ENCODE measurements at places on chromosomes 7 and 10. TPM values are rescaled to one million over a fixed set of nuclear protein-coding genes. Genes with fewer than 3 reads are reported as not detected.
A peak's percentile ranks its signal among the peaks of the same experiment; 100 is the strongest.

GRCh38 chr7:73865738-73866445 is 4.9 kb downstream of the TMEM270 start:
- no peak for ATAC-seq
- H3K4me1 ChIP-seq = no peaks in the 10 kb centered on the region
- H3K27ac ChIP-seq = no peak overlapping the region

- no peak overlapping the region for H3K27ac ChIP-seq
- peaks cover 6% of the 10 kb centered on the region for H3K27me3 ChIP-seq
- no peaks in the 10 kb centered on the region for H3K36me3 ChIP-seq
- no peaks in the 10 kb centered on the region for H3K4me1 ChIP-seq
- ATAC-seq = no peak
These were observed 89.2 kb downstream of the CXCL12 start for GRCh38 chr10:44295644-44296241.

GRCh38 chr7:18125476-18125875 is 97.8 kb upstream of the PRPS1L1 start:
- no peak overlapping the region for H3K4me3 ChIP-seq
- H3K36me3 ChIP-seq = no peaks in the 10 kb centered on the region
- H3K27me3 ChIP-seq = peaks cover 14% of the 10 kb centered on the region
- ATAC-seq = no peak
- no peaks in the 10 kb centered on the region for H3K4me1 ChIP-seq
- no peak overlapping the region for H3K27ac ChIP-seq

DNA sequence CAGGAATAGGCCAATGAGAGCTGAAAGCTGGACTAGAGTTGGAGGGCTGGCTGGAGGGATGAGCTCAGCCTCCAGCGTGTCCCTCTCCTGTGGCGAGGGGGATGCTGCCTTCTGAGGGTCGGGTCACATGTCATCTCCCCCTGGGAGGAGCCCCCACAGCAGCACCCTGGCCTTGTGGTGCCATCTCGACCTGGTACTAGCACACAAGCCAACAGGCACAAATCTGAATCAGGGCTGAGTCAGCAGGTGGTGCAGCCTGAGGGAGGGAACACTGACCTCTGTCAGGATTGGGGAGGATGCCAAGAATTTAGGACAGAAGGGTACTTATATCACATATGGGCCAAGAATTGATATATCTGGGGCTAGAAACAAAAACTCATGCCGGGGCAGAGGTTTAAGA is 280.4 kb downstream of the CELF2 start:
- peaks cover 32% of the 10 kb centered on the region for H3K4me1 ChIP-seq
- peak overlapping the region; percentile 74 for H3K27ac ChIP-seq
- H3K4me3 ChIP-seq = no peak overlapping the region
- H3K27me3 ChIP-seq = no peaks in the 10 kb centered on the region
- H3K36me3 ChIP-seq = peaks cover 18% of the 10 kb centered on the region

- H3K27me3 ChIP-seq = no peaks in the 10 kb centered on the region
- H3K27ac ChIP-seq = no peak overlapping the region
- H3K4me3 ChIP-seq = no peak overlapping the region
- no peaks in the 10 kb centered on the region for H3K36me3 ChIP-seq
- no peak for ATAC-seq
These were observed 51.3 kb upstream of the FAM3C start for GRCh38 chr7:121447243-121447910.

DNA sequence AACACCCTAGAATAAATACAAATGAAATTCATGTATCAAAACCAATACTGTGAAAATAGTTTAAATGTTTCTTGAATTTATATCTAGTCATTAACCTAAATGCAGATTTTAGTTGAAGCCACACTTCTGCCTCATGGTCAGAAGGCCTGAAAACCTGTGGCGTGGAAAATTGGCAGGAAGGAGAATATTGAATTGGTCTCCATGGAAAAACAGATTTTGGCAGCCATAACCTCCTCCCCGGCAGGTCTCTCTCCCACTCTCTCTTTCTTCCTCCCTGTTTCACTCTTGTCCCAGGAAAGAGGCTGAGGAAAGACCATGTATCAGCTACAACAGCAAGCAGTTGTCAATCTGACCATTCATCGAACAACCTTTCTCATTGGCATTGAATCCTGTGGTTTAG is 160.6 kb upstream of the YAE1 start:
- no peak overlapping the region for H3K27ac ChIP-seq
- H3K36me3 ChIP-seq = no peaks in the 10 kb centered on the region
- no peak overlapping the region for H3K4me3 ChIP-seq
- ATAC-seq = no peak
- no peaks in the 10 kb centered on the region for H3K4me1 ChIP-seq

DNA sequence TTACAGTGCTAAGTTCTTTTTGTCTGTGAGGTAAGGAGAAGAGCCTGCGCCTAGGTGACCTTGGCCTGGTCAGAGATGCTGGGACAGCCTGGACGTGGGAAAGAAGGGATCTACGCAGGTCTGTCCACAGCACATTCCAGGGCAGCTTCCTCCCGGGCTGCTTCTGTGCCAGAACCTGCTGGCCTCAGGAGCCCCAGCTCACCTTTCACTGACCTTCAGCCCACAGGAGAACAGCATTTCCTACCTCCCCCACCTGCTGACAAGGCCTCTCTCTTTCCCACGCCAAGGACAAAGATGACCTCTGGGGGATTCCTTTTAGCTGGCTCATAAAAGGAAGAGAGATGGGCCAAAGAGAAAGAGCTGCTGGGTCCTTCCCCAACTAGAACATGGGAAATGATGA is 260.6 kb downstream of the KCNMA1 start:
- H3K36me3 ChIP-seq = no peaks in the 10 kb centered on the region
- no peaks in the 10 kb centered on the region for H3K4me1 ChIP-seq
- no peak for ATAC-seq
- no peak overlapping the region for H3K4me3 ChIP-seq

- no peaks in the 10 kb centered on the region for H3K27me3 ChIP-seq
- ATAC-seq = no peak
- peaks cover 2% of the 10 kb centered on the region for H3K36me3 ChIP-seq
- peak overlapping the region; percentile 34 for H3K27ac ChIP-seq
- peaks cover 12% of the 10 kb centered on the region for H3K4me1 ChIP-seq
These were observed 161.4 kb downstream of the ELMO1 start for GRCh38 chr7:37287131-37287855.

DNA sequence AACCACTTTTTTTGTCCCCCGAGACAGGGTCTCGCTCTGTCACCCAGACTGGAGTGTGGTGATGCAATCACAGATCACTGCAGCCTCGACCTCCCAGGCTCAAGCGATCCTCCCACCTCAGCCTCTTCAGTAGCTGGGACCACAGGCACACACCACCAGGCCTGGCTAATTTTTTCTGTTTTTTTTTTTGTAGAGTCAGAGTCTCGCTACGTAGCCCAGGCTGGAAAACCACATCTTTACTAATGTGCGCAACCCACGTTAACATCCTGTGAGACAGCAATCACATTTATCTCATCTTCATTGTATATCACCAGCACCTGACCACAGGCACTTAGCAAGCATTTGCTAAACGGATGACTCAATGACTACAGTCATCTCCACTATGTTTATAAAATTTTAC is 77.8 kb upstream of the ATP6V0A4 start:
- peak overlapping the region; percentile 25 for H3K4me3 ChIP-seq
- peak overlapping the region; percentile 78 for H3K27ac ChIP-seq
- no peaks in the 10 kb centered on the region for H3K27me3 ChIP-seq
- peaks cover 5% of the 10 kb centered on the region for H3K4me1 ChIP-seq

DNA sequence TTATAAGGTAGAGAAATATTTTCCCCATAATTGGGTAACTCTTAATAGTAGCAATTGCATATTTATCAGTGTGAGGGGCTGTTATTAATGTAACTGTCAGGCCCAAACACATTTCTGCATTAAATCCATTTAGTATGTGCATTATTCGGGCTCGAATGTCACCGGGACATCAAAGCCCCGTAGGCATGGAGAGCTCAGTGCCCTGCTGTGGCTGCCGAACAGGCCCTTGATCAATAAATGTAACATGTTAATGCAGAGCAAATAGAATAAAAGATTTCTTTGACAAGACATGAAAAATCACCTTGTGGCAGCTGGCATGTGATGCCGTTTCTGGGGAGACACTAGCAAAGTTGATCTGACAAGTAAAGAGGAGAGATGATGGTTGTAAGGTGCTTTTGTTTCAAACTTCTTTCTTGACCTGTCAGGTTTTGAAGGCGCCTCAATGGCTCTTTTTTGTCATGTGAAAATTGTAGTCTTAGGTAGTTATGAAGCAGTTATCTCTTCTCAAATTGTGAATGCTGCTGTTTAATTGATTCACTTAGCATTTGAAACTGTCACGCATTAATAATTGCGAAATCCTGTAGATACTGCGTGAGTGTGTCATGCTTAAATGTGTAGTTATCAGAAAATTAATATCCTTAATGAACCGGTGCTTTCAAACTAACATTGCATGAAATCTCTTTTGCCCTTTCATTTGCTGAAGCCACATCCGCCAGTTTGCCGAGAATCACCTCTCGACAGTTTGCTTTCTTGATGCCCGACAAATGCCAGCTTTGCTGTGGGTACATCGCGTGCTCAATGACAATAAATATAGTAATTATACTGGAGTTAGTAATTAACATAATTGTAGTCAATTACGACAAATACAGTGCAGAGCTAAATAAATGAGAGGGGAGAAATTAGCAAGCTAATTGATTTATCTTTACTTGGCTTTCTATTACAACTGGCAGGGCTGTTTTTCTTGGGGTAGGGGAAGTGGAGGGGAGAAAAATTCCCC is 19.5 kb downstream of the LRMDA start:
- H3K27ac ChIP-seq = no peak overlapping the region
- no peaks in the 10 kb centered on the region for H3K4me1 ChIP-seq
- ATAC-seq = no peak
- H3K36me3 ChIP-seq = no peaks in the 10 kb centered on the region
- H3K27me3 ChIP-seq = peaks cover 19% of the 10 kb centered on the region

DNA sequence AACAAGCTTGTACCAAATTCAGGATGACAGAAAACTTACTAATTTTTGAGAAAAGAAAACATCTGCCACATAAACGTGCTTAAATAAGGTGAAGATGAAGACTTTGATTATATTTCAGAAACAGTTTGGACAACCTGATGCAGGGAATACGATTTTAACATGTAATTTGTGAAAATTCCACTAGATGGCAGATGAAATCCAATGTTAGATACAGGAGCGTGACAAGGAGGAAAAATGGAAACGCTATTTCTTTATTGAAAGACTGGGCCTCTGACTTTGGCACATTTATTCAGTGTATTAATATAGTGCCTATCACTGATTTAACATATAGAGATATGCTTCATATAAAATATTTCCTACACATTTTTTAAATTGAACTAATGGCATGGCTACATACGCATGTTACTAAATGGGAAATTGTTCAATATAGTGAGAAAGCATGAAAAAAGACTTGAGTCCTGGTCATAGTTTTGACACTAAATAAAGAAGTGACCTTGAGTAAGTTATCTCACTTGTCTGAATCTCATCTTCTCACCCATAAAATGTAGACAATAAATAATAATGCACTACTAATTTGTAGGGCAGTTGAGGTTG is 60.7 kb downstream of the CD36 start:
- H3K27me3 ChIP-seq = no peaks in the 10 kb centered on the region
- no peaks in the 10 kb centered on the region for H3K36me3 ChIP-seq

DNA sequence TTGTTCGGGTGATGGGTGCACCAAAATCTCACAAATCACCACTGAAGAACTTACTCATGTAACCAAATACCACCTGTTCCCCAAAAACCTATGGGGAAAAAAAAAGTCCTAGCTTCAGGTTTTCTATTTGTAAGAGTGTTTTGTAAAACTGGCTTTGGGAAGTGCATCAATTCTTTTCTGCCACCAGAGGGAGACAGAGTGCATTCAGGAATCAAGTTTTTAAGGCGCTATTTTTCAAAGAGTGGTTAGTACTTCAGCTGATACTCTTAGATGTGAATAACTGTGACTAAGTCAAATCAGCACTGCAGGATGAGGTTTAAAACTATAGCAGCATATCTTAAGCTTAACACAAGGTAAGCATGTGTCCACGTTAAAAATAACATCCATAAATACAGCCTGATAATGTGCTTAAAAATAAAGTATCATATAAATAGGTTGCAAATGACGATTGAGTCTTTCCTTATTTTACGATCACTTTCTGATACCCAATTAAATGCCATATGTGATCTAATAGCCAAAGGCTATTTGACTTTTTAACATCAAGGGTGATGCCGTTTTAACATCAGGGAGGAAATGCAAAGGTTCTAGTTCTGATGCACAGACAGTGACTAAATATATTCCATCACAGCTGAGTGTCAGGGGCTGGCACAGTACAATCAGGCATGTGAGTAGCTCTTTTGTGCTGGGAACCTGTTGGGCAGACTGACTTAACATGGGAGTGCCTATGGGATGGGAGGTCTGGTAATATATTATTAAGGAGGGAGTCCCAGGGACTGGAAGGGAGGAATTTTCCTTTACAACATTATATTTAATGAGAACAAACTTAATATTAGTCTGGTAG is 10.6 kb upstream of the LYZL2 start:
- peaks cover 5% of the 10 kb centered on the region for H3K4me1 ChIP-seq
- H3K27ac ChIP-seq = no peak overlapping the region
- no peak overlapping the region for H3K4me3 ChIP-seq
- no peaks in the 10 kb centered on the region for H3K36me3 ChIP-seq
- ATAC-seq = peak; percentile 50

- H3K27me3 ChIP-seq = peaks cover 27% of the 10 kb centered on the region
- ATAC-seq = no peak
- H3K4me3 ChIP-seq = no peak overlapping the region
- no peak overlapping the region for H3K27ac ChIP-seq
These were observed 374.7 kb upstream of the NRP1 start for GRCh38 chr10:33709008-33709753.

DNA sequence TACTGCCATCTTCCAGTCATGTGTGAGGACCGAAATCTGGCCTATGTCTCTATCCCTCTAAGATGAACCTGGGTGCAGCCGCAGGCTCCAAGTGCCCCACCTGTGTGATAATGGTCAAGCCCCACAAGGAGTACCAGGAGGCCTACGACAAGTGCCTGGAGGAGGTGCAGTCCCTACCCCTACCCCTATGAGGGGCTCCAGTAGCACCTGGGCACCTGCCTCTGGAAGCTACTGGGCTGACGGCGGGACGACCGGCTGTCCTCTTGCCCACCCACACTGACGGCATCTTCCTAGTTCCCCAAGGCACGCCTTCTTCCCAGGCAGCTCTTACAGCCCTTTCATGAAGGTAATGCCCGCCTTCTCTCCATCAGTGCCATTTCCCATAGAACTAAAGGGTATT is 47.4 kb downstream of the HOXA1 start:
- no peaks in the 10 kb centered on the region for H3K4me1 ChIP-seq
- ATAC-seq = no peak
- no peak overlapping the region for H3K27ac ChIP-seq
- H3K27me3 ChIP-seq = peaks cover 4% of the 10 kb centered on the region

GRCh38 chr7:110317541-110318265 is 773.2 kb upstream of the LRRN3 start:
- no peaks in the 10 kb centered on the region for H3K36me3 ChIP-seq
- no peak overlapping the region for H3K4me3 ChIP-seq
- H3K27ac ChIP-seq = no peak overlapping the region
- H3K4me1 ChIP-seq = no peaks in the 10 kb centered on the region

GRCh38 chr10:93752761-93753160 is 5.0 kb upstream of the LGI1 start:
- H3K27ac ChIP-seq = no peak overlapping the region
- H3K4me1 ChIP-seq = peaks cover 2% of the 10 kb centered on the region
- no peak overlapping the region for H3K4me3 ChIP-seq
- no peaks in the 10 kb centered on the region for H3K36me3 ChIP-seq

- H3K4me1 ChIP-seq = no peaks in the 10 kb centered on the region
- H3K27me3 ChIP-seq = peaks cover 4% of the 10 kb centered on the region
- ATAC-seq = no peak
These were observed 95.1 kb upstream of the PFKP start for GRCh38 chr10:2972216-2972615.

Gene PVRIG
- total RNA-seq = 16.1 TPM

Gene ZCCHC24
- 1.3 TPM for total RNA-seq

All from activated T-helper 17 cell treated with anti-CD3 and anti-CD28 coated beads, Interleukin-2, amount 50 U/mL, for 72 hours (primary cell).